Stimulated activated CD8-positive, alpha-beta memory T cell treated with anti-CD3 and anti-CD28 coated beads, Interleukin-15, amount 100 ng/mL, for 48 hours (primary cell): ENCODE measurements at places on chromosomes 4 and X.

GRCh38 chrX:131010186-131010585, 48.0 kb upstream of the ARHGAP36 start:
- DNase-seq, result no peak

DNA sequence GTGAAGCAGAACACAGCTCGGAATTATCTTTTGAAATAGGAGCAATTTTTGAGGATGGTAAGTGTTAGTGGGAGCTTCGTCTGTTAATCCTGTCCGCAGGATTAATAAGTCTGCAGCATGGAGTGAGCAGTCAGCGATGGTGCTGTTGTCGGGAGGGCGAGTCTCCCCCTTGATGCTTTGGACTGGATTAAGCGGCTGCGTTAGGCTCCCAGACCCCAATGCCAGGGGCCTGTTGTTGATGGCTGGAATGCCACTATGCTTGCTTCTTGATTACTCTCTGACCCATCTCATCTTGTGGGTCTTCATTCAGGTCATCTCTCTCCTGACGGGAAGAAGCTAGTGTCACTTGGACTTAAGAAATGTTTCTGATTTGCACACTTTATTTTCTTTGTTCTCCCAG, 332.6 kb downstream of the ARHGAP10 start:
- no peak for DNase-seq

DNA sequence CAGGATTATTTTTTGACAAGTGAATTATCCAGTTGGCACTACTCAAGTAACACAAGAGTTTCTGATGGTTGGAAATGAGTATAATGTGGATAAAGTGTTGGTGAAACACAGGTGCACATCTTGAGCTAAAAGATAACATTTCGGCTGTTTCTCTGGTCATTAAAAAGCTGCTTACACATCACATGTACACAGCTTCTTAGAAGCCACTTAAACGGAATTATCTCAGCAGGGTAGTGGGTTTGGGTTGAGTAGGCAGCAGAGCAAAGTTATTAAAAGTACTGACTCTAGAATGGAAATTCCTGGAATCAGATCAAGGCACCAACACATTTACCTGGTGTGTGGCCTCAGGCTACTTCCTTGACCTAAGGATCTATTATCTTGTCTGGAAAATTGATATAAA, 55.4 kb upstream of the RASSF6 start:
- DNase-seq, result no peak

GRCh38 chr4:77050962-77051361, 24.8 kb downstream of the CCNI start:
- DNase-seq, result no peak

GRCh38 chr4:57065730-57066482, 44.3 kb downstream of the IGFBP7 start:
- DNase-seq, result no peak

- DNase-seq, result no peak
Measured at GRCh38 chr4:152715076-152715475, 35.3 kb upstream of the TMEM154 start.

- DNase-seq, result no peak
Measured at GRCh38 chr4:110742143-110742542, 119.3 kb upstream of the PITX2 start.

GRCh38 chr4:82667761-82668480, 106.1 kb upstream of the TMEM150C start:
- DNase-seq, result no peak

- no peak for DNase-seq
Measured at GRCh38 chr4:124931050-124931449, 218.5 kb upstream of the ANKRD50 start.

DNA sequence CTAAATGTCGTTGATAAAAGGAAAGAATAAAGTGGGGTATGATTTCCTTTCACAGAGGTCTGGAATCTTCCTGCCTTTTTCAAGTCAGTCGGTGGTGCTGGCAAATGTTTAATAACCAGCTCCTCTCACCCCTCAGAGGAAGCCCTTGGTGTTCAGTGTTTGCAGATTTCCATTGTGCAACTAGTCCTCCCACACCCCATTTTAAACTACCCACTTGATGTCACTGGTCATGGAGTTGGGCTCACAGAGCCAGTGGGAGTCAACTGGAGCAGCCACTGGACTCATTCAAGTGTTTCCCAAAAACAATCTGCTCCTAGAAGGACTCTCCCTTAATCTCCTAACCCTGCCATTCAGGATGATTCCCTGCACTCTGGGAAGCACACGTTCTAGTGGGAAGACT, 149.2 kb downstream of the PTTG2 start:
- no peak for DNase-seq

DNA sequence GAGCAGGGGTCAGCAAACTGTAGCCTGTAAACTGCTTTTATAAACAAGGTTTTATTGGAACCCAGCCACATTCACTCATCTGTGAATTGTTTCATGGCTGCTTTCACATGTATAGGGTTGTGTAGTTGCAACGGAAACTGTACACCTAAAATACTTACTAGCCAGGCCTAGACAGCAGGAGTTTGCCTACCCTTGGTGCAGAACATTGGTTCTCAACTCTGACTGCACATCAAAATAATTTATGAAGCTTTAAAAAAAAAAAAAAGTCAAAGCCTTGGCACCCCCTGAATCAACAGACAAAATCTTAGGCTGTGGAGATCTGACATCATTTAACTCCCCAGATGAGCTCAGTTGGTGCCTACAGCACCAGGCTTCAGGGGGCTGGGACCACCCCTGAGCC, 27.8 kb downstream of the ADGRA3 start:
- no peak for DNase-seq

- no peak for DNase-seq
Measured at GRCh38 chr4:119657111-119657611, 28.6 kb upstream of the PDE5A start.

DNA sequence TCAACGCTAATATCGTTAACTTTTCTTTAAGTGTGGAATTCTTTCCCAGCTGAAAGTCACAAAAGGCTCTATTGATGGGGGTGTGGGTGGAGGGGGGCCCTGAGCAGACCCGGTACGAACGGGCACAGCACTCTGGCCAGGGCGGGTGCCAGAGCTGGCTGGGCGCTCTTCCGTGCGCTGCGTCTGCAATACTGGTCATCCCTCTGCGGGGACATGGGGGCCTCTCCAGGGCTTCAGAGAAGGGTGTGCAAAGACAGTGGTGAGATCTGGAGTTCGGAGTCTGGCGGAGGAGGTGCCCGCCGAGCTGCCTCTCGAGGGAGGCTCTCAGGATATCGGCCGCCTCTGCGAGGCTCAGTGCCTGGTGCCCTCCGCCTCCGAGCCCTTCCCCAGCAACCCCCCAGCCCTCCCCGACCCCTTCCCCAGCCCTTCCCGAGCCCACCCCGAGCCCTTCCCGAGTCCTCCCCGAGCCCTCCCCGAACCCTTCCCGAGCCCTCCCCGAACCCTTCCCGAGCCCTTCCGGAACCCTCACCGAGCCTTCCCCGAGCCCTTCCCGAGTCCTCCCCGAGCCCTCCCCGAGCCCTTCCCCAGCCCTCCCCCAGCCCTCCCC, 34.3 kb downstream of the FGFRL1 start:
- no peak for DNase-seq

DNA sequence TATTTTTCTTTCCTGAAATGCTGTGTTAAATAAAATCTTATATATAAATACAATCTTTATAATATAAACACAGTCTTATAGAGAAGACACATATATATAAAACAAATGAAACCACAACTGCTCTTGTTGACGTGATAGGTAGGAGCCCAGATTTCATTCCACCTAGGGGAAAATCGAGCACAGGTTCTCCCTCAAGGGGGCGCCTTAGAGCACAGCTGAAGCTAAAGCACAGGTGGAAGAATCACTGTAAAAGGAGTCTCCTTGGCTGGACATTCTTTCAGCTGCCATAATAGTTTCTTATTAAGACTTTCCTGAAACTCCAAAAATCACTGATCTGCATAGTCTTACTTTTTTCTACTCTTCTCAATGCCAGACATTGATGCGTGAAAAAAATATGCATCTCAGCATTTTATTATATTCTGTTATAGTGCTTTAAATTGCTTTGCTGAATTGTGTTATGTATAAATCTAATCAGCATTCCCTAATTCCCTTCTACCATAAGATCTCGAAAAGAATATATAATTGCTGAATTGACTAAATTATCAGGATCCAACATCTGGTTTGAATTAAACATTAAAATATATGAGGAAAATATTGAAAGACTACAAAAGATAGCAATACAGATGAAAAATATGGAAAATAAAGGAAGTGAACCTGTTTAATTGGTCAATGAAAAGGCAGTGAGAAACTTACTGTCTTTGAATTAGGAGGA, 25.5 kb upstream of the RXFP1 start:
- DNase-seq, result no peak

DNA sequence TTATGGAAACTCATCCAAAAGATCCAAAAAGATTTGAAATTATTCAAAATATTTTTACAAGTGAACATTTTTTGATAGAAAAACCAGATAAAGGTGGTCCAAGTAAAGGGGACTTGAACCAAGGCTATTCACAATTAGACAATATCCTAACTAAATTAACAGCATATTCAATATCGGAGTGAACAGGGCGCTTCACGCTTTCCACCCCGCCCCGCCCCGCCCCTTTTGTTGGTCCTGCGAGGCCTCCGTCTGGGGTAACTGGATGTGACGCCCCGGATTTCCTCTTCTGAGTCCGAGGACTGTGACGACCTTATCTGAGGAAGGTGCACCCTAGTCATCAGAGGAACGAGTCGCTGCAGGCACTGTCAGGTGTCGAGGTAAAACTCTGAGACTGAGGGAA, at the start of gene MAGEB16:
TSS of gene MAGEB16 (plus strand) at position 301 of the 400 bp plus-strand sequence. CDS start 3,855 bp downstream, outside the sequence.
- no peak for DNase-seq

DNA sequence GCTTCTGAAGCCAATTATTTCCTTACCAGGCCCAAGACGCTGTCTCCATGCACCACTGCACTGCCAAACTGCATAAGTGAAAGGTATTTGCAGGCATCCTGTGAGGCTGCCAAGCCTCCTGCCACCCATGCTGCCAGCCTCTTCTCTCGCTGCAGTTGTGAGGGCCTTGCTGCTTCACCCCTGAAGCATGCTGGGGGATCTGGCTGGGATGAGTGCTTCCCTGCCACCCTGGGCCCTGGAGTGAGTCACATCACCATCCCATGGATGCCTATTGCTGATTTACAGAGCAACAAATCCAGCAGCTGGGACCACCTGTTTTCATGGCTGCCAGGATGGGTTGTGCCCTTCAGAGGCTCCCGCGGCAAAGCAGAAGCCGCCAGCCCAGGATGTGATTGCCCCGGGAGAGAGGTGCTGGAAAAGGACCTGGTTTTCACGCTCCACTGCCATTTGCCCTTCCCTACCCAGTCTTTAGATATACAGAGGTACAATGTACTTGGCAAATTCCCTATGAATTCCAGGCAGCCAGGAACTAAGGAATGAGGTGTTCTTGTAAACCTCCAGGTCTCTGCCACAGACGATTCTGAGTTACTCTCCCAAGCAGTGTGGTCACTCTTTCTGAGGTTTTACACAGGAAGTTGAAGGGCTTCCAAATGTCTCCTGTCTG, 41.5 kb upstream of the PTCHD1 start:
- no peak for DNase-seq

- no peak for DNase-seq
Measured at GRCh38 chrX:16113978-16114565, 9.3 kb upstream of the GRPR start.

- no peak for DNase-seq
Measured at GRCh38 chrX:80765220-80765625, 44.5 kb downstream of the BRWD3 start.

- no peak for DNase-seq
Measured at GRCh38 chrX:53003111-53003510, 44.8 kb upstream of the FAM156A start.

DNA sequence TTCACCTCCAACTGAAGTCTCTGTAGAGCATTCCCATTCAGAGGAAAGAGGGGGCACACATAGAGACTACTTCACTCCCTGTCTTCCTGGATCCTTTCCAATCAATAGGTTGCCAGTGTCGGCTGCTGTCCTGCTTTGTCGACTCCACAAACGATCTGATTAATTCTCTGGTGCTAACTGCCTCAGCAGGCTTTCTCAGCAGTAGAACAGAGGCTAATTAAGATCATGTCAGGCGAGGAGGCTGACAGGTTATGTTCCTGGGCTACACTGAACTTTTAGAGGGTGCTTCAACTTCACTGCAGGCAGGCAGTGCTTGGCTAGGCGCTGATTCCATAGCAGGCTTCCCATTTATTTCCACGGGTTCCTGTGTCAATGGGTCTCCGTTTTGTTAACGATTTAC, 79.2 kb downstream of the GRIA3 start:
- no peak for DNase-seq
